ENCODE measurements at places on chromosomes 12 and 14.

GRCh38 chr12:127664901-127665300, 602.1 kb upstream of the TMEM132C start:
- no peak for DNase-seq

DNA sequence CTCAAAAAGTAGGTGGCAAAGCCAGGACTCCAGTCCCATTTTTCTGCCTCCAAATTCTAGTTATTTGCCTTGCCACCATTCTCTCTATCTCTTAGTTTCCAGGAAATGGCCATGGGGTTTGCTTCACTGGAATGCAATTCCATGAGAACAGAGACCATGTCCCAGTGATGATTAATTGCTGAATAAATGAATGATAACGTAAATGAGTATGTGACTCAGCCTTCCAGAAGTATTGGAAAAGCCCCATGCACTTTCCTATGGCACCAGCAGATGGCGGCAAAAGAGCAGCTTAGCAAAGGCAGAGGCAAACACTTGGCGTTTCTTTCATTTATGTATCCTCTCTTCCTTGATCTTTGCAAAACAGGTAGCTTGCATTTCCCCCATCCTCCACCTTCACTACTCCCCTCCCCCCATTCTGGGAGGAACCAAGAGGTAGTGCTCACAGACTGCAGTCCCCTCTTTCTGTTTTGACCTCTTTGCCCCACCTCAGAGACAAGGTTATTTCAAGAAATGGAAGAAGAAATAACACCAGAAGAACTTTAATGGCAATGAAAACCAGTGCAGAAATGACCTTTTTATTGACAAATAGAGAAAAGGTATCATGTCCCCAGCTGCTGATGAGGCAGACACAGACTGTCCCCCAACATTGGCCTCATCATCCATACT, 21.3 kb downstream of the TBX3 start:
- DNase-seq = peak; percentile 84

- no peak for DNase-seq
Measured at GRCh38 chr14:94907626-94908261, 137.8 kb upstream of the GSC start.

DNA sequence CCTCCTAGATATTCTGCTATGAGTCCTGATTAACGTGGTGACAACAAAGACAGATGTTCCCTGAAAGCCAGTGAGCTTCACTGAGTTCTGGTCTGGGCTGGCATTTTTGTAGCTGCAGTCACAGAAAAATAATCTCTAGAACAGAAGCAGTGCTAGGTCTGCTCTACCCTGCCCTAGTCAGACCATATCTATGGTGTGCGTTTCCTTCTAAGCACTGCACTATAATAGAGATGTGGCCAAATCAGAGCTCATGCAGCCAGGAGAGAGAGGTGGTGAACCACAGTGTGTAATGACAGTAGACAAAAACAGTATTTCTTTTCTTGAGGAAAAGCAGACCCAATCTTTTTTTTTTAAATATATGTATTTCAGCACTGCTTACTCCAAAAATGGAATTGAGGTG, 76.3 kb downstream of the CMAS start:
- no peak for DNase-seq

DNA sequence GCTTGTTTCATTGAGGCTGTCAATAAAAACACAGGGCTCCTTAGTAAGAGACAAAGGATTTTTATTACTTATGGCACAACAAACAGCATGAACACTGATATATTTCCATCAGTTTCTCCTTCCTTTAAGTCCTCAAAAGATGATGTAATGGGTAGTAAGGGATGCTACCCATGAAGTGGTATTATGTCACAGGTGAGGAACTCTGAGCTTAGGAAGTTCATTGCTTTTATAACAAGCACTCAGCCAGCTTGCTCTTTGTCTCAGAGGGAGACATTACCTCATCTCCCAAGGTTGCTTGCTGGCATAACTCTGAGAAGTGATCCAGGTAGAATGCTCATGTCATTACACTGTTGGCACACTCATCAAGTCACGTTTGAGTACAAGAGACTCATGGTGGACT, 287.0 kb upstream of the OR4E1 start:
- no peak for DNase-seq

DNA sequence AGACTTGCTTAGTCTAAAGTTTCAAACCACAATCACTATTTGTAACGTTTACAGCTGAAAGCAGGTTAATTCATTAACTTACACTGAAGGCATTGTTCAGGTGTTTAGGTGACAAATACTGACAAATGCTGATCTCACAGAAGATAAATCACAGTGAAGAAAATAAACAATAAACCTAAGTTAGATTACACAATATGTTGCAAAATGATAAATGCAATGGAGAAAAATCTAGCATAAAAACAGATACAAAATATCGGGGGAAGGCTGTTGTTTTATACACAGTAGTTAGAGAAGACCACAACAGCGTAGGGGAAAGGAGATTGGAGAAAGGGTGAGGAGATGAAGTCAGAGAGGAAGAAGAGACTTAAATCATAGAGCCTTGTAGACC, 3.0 kb downstream of the SCAF11 start:
- no peak for DNase-seq

DNA sequence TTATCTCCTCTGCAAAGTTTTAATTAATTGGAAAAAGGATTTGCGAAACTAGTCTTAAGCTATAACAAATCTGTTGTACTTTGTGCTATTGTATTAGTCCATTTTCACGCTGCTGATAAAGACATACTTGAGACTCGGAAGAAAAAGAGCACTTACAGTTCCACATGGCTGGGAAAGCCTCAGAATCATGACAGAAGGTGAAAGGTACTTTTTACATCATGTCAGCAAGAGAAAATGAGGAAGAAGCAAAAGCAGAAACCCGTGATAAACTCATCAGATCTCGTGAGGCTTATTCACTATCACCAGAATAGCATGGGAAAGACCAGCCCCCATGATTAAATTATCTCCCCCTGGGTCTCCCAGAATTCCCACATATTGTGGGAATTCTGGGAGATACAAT, 118.1 kb upstream of the PRKD1 start:
- DNase-seq = no peak

GRCh38 chr14:68408680-68409079, 384.2 kb downstream of the ZFP36L1 start:
- DNase-seq = no peak

DNA sequence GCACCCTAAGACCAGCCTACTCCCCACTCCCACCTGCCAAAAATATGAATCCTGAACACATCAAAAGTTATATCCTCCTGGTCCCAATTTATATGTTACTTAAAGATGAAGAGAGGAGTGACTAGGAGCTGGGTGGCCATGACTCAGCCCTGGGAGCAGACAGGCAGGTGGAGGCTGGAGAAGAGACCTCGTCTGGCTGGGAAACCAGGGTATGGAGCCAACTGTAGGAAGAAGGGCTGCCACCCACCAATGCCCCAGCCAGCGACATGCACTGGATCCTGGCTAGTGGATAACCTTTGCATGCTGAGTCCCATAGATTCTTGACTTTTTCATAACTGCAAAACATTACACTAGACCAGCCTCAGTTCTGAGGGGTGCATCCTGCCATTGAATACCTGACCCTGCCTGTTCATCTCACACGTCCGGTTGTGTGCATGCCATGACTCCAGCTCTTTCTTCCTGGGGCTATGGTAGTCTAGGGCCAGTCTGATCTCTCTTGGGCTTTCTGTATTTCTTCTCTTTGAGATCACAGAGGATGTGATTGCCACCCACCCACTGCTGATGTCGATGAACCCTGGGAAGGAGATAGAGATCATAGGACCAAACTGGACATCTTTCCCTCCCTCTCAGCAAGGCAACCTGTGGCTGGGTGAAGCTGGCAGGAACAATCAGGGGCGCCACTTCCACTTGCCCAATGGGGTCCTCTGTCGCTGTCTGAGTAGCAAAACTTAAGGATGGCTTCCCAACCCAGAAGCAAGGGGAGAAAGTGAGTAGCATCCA, 69.6 kb upstream of the DDX11 start:
- no peak for DNase-seq

DNA sequence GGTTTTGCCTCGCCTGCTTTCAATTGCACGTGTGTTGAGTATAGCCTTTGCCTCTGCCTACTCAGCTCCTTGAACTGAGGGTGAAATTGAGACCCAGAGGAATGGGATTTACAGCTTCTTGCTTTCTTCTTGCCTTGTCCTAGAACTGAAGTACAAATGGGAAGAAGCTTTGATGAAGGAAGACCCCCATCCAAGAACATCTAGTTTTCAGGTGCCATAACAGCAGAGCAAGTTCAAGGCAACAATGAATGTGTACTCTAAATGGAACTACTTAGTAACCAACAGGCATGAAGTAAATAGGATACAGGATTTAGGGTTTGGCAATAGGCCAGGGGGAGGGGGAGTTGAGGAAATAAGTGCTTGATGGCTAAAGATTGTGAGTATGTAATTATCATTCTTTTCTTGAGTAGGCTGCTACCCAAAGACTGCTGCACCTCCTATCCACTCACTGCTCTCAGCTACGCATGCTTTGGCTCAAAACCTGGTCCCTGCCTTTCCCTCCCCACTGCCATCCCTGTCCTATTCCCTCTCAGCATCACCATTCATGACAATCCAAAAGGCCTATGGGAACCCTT, 2.1 kb downstream of the GPX2 start:
- DNase-seq = no peak

DNA sequence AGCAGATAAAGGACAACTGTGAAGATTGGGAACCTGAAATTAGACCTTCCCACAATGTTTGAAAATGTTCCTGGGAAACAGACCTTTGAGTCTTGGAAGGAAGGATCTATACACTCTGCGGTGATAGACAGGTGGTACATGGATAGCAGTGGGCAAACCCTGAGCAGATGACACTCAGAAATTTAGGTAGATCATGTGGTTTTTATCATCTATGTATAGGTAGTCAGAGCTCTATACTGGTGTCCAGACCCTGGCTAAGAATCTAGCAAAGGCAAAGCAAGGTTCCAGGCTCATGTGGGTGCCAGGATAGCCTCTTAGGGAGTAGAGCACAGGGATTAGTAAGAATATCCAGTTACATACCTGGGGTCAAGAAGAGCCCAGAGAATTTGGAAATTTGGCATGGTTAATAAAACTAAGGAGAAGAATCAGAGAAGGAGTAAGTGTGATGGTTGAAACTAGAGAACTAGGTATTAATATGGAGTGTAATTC, 331.2 kb upstream of the FBXO33 start:
- DNase-seq = no peak

DNA sequence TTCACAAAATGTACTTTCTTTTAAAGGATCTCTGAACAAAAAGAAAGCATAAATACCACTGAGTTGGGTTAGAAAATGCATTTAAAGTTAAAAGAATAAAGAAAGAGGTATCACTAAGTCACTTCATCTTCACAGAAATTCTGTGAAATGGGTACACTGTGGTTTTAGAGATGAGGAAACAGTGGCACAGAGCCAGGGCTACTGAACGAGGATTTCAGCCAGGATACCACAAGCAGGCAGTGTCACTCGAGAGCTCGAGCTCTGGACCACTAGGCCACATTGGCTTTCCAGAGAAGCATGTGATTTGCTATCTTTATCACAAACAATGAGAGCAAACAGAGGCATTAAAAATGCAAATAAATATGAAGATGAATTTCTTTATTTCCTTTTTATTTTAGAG, 51.0 kb downstream of the WDHD1 start:
- DNase-seq = no peak

GRCh38 chr12:10194160-10194670, 15.4 kb downstream of the TMEM52B start:
- peak; percentile 39 for DNase-seq

DNA sequence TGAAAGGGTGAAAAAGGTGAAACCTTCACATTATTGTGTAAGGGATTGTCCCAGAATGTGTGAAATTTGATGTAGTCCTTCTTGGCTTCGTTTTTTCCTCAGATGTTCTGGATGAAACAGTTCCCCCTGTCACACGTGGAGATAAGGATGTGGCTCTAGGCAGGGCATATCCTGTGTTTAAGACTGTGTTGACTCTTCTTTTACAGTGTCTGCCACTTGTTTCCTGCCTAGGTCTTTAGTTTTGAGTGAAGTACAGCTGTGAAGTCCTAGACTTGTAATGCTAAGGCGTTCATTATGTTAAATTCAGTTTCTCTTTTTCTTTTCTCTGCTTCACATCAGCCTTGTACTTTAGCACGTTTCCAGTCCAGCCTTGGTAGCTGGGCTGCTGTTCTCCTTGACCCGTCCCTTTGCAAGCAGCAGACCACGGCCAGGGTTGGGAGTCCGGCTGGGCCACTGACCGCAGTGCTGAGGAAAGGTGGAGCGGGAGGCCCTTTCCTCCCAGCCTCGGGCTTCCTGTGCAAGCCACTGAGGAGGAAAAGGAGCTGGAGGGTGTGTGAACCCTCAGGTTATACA, 59.1 kb downstream of the RASSF3 start:
- DNase-seq = peak; percentile 6

DNA sequence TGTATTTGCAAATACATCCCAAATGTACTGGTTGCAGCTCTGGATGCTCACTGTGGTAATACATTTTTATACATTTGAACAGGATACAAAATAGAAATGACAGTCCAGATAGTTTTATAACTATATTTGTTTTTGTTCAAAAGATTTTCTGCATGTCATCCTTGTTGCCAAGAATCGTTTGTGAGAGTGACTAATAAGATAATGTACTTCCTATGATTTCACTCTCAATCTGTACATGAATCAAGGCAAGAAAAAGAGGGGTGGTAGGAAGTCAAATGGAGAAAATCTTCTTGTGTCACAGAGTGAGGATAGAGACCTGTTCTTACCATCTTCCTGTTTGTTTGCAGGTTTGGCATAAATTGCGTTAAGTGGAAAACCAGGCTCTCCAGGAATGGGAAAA, 13.9 kb downstream of the ARPC3 start:
- DNase-seq = no peak

DNA sequence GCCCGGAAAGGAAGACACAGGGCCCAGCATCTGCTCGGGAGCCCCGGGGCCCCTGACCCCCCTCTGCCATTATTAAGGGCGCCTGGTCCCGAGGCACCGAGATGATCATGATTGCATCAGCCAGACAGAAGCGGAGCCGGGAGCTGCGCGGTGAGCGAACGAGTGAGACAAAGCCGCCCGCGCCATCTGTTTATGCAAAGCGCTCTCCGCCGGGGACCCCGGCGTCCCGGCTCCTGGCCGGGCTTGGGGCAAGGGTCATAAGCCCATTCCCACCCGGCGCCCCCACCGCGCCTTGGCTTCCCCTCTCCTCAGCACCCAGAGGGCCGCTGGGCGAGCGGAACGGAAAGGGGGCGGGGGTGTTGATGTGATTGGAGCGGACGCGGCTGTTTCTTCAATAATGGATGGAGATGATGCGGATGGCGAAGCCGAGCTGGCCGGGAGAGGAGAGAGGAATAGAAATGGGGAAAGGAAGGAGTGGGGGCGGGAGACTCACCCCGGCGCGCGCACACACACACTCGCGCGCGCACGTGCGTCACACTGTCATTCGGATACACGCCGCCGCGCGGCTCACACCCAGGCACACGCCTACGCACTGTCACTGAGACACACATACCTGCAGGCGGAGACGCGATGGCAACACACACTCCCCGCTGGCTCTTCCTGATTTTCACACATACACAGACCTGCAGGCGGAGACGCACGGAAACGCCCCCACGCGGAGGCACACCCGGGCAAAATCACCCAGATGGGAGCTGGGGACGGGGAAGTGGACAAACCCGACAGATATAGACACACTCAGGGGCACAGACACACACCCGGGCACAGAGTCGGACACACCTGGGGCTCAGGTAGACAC, 10.7 kb downstream of the STAC3 start:
- DNase-seq = peak; percentile 13
